Renal cortical epithelial cell (primary cell): ENCODE measurements at places on chromosomes 1 and 21.
A peak's percentile ranks its signal among the peaks of the same experiment; 100 is the strongest.

- DNase-seq = peak; percentile 19
Observed at GRCh38 chr1:211548321-211549091, 30.5 kb downstream of the SLC30A1 start.

DNA sequence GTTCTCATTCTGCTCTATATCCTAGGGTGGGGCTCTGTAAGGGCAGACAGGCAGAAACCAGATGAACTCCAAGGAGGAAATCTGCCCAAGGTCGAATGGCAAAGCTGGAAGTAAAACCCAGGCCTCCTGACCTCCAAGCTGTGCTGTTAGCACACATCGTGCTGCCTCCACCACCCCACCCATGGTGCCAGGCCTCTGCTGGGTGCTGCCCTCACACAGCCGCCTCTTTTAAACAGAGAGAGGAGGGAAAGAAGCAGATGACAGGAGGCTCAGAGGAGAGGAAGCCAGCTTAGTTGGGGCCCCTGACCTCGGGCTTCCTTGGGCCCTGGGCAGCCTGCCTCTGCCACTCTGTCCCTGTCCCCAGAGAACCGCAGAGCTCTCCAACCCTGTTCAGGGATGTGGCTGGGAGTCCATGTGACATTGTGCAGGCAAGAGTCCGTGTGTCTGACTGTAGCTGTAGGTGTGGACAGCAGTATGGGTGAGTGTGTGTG lies 1.1 kb downstream of the SYNC start:
- DNase-seq = no peak

DNA sequence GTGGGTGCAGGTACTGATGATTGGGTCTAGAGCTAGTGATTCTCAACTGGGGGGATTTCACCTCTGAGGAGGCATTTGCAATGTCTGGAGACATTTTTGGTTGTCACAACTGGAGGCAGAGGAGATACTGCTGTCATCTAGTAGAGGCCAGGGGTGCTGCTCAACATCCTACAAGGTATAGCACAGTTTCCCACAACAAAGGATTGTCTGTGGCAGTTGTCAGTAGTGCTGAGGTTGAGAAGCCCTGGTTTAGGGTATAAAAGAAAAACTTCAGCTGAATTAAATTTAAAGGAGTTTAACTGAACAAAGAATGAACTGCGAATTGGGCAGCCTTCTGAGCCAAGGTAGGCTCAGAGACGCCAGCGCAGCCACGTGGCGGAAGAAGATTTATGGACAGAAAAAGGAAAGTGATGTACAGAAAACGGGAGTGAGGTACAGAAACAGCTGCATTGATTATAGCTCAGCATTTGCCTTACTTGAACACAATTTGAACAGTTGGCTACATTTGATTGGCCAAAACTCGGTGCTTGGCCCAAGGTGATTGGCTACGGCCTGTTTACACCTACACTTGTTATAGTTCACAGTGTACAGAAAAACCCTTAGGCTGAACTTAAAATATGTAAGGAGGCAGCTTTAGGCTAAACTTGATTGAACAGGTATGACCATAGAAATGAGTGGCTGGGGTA lies 40.4 kb downstream of the MPZL1 start:
- no peak for DNase-seq

DNA sequence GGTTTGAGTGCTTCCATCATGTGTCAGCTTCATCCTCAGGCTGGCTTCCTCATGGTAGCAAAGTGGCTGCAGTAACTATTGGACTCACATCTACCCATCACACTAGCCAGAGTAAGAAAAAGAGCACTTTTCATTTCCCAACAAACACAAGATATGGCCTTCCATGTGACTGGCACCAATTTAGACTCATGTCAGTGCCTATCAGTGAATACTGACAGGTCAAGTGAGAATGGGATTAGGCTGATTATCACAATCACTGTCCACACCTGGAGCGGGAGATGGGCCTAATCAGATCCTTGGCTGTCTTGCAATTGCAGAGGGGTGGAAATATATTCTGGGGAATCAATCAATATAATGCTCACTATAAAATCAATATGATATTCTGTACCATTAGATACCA lies 2.9 kb upstream of the RABGAP1L start:
- DNase-seq = no peak

- DNase-seq = no peak
Observed at GRCh38 chr1:32903991-32904785, 3.0 kb upstream of the TMEM54 start.

DNA sequence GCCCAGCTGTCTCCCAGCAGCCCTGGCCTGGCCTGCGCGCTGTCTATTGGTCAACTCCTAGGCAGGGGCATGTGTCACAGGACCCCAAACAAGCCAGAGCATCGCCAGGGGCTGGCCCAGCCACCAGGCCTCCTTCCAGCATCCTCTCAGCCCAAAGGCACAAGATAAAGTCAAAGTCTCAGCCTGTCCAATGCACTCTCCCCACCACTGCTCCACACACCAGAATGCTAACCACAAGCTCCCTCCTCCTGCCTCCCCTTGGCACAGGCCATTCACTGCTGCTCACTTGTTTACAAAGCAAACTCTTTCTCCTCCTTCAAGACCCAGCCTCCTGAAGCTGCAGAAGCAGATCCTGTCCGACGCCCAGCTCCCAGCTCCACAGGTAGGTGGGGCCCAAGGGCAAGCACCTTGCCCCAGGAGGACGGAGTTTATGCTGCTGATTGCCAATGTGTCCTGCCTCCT lies 133.4 kb downstream of the DMRTB1 start:
- DNase-seq = peak; percentile 42

DNA sequence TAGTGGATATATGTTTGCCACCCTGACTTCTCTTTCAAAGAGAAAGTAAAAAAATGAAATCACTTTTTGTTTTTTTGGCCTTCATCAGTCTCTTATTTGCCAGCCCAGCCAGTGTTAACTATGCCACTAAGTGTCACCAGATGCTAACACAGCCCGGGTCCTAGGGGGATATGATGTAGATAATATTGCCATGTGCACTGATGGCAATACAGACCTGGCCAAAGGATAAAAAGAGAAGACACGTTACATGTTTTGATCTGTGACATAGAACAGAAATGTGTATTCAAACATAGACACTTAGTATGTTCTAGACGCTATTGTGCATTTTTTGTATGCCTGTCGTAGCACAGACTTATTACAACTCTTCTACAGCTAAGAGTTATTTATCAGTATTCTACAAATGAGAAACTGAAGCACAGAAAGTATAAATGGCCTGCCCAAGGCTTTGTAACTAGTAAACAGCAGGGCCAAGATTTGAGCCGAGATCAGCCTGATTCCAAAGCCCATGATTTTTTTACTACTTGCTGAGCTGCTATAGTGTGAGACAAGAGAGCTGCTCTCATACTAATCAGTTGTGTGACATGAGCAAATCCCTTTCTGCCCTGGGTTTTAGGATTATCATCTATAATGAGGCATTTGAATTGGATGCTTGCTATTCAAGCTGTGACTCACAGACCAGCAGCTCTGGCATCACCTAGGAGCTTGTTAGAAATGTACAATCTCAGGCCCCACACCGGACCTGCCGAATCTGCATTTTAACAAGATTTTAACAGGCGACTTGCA lies 6.3 kb downstream of the LRRC53 start:
- DNase-seq = no peak

- DNase-seq = no peak
Observed at GRCh38 chr1:84959294-84959693, 37.6 kb downstream of the MCOLN2 start.

- no peak for DNase-seq
Observed at GRCh38 chr1:162944974-162945674, 84.1 kb upstream of the CCDC190 start.

GRCh38 chr1:174028495-174028894 lies 6.3 kb upstream of the RC3H1 start:
- no peak for DNase-seq

DNA sequence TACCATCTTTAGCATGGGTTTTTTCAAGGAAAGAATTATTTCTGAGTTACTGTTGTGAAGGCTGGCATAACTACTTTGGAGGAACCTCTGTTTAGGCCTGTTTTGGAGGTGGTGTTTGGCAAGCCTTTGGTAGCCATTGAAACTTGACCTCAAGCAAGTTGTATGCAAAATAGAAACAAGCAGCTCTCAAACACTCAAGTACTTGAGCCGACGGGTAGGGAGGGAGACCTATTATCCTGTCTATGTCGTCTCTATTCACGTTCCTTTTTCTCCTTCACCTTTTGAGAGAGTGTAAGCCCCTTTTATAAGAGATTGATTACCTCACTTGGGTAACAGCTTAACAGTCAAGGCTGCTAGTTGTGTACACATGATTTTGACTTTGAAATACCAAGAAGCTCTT lies 878.3 kb upstream of the CXADR start:
- DNase-seq = no peak

DNA sequence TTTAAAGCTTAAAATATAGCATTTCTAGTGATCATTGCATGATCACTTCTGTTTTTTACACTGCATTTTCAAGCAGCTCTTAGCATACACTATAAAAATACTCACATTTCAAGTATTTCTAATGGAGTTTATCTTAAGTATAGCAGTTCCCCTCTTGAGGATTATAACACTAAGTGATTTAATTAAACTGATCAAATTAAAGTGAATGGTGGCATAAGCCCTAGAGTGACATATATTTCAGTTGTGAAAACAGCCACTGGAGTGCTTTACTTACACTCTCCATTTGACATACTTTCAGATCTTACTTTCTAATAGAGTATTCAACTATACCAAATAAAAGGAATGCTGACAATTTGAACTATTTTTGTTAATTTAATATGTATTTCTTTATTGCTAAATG lies 623.3 kb upstream of the TMPRSS15 start:
- no peak for DNase-seq

DNA sequence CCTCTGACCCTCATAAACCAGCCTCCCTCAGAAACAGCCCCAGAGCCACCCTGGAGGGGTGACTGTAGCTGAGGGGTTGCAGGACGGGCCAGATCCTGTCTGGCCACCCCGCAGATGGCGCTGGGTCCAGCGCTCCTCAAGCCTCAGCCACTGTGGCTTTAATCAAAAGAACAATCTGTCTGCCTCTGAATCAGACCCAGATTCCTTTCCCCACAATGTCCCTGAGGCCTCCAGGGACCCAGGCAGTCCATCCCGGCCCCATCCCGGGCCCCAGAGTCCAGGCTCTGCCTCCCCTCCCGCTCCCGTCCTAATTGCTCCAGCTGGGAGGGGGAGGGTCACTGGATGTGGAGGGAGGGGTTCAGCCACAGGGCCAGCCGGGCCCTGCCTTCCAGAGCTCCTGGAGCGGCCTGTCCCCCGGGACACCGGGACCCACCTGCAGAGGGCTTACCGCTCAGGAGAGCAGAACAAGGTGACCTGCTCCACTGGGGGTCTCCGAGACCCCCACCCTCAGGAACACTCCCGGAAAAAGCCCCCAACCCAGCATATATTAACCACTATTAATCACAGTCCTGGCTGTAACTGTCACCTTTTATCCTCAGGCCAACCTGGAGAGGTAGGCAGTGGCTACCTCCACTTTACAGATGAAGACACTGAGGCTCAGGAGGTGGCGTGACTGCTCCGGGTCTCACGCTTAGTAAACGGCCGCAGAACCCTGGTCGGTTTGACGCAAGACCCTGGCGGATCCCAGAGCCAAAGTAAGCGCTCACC lies 836 bp upstream of the FBLIM1 start:
- no peak for DNase-seq

DNA sequence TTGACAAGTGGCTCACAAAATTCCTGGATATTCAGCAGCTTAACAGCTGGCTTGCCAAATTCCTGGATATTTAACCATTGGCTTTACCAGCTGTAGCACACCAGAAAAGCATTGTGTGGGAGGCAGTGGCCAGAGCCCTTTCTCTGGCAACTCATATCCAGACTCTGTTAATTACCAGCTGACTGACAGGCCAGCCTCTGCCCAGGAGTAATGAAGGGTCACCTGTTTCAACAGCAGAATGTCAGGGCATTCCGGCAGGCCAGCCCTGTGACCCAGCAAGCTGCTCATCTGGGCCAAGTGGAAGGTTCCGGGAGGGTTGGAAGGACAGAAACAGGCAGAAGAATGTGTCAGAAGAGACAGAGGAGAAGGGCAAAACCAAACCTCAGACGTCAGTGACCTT lies 35.2 kb upstream of the KIRREL1 start:
- peak; percentile 47 for DNase-seq

DNA sequence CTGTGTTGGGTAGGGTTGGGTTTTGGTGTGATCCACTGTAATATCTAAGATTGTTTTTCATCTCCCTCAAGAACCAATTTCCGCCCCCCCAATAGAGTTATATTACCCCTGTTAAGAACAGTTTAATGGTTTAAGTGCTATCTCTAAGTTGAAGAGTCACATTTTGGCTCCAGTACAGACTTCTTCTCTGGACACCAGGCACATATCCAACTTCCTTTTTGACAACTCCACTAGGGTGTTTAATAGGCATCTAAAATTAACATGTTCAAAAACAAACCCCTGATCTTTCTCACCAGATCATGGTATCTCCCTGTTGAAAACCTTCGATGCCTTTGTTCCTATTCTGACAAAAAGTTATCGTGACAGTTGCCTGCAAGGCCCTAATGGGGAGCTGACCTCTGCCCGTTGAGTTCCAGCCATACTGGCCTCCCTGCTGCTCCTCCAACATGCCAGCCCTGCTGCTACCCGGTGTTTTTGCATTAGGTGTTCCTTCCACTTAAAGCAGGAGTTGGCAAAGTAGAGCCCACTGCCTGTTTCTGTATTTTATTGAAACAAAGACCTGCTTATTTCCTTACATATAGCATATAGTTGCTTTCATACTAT lies 18.6 kb downstream of the USP24 start:
- no peak for DNase-seq

GRCh38 chr1:29391362-29391880 lies 155.1 kb downstream of the PTPRU start:
- DNase-seq = no peak

DNA sequence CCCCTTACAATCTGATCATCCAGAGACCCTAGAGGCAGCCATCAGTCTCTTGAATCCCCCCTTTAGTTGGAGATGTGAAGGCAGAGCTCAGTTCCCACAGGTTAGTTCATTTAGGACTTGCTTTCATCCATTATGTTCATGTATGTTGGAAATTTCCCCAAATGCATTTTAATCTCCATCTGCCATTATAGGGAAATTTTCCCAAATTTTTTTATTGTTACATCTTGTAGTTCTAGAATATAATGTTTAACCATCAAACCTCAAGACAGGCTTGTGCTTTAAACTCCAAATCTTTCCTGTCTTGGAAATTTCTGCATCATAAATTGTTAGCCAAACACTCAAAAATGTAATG lies 68.4 kb downstream of the RRAGC start:
- no peak for DNase-seq

- peak; percentile 44 for DNase-seq
Observed at GRCh38 chr1:75632350-75632949, 21.5 kb upstream of the SLC44A5 start.

GRCh38 chr1:172212124-172212523 lies 208.4 kb upstream of the C1orf105 start:
- DNase-seq = no peak

GRCh38 chr1:199067483-199067882 lies 428.6 kb downstream of the PTPRC start:
- DNase-seq = no peak

GRCh38 chr1:151853411-151853943 lies at the start of gene THEM5:
Gene THEM5 (minus strand): TSS chr1:151853712. CDS start chr1:151853565, 147 bp downstream.
- no peak for DNase-seq

DNA sequence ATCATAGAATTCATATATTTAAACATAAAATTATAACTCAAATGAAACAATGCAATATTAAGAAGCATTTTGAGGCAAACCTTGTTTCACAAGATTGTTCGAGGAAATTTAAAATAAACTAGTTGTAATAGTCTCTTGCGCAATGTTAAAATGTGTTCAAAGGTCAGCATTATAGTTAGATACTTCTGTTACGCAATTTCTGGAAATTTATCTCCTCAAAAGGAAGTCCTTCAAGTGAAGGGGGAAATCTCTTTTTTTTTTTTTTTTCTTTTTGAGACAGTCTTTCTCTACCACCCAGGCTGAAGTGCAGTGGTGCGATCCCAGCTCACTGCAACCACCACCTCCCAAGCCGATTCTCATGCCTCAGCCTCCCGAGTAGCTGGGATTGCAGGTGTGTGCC lies 52.1 kb downstream of the FMO4 start:
- peak; percentile 87 for DNase-seq
